ENCODE measurements at places on chromosomes 12 and 14.

GRCh38 chr12:48933664-48934311 is 8.5 kb upstream of the FKBP11 start:
- no peak for DNase-seq

DNA sequence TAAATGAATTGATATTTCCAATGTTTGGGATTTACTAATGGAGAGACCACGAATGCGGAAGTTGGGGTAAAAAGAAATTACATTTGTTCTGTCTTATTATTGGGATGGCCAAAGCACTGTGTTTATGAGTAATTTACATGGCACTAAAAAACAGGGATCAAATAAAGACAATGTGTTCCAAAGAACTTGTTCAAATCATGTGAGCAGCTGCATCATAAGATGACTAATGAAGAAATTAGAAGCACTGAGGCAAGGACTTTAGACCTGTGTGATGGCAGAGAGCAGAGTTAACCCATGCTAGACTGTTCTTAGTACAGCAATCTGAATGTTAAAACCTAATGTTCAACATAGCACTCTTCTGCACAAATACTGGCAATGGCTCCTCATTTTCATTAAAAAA is 34.3 kb upstream of the DCN start:
- DNase-seq: no peak

- no peak for DNase-seq
These were observed 134.1 kb downstream of the PPM1H start for GRCh38 chr12:62800707-62801400.

- DNase-seq: no peak
These were observed 35.5 kb upstream of the ATF1 start for GRCh38 chr12:50728417-50728816.

GRCh38 chr12:99386907-99387306 is 260.6 kb upstream of the GARIN6 start:
- DNase-seq: no peak

- DNase-seq: no peak
These were observed 318.4 kb downstream of the RAD51B start for GRCh38 chr14:68137704-68138619.

- DNase-seq: no peak
These were observed 24.2 kb downstream of the TRIM9 start for GRCh38 chr14:51070726-51071125.

DNA sequence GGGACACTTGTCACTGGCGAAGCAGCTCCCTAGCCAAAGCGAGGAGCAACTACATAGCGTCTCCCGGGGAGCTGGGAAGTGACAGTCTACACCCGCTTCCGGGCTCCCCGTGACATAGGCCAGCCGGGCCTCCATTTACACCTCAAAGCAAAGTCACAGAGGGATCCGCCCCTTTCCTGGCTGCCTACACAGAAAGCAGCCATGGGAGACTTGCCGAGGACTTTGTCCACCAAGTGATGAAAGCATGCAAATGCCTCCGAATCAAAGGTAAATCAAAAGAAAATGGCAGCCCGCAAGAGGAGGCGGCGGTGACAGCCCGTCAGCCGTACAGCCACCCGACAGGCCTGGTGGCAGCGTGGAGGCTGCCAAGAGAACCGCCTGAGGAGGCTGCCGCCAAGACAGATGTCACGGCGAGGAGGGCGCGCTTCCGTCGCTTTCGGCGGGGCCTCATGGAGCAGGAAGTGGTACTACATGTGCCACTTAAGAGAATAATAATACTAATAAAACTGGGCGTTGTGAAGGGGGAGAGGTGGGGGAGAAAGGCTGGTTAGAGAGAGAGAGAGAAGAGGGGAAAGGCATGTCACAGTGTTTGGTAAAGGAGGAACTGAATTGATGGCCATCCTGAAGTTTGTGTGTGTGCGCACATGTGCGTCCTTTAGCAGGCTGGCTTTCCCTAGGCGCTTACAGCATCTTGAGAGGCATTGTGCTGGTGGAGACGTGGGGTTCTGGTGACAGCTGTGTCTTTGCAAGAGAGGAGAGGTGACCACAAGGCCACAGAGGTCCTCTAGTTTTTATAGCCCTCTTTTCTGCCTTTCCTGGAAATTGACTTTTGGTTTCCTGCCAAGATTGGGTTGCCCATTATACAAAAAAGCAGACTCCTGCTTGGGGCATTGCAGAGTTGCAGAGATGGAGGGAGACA is 661.7 kb downstream of the VRK1 start:
- peak; percentile 9 for DNase-seq

Measured in B cell (primary cell).